ENCODE measurements at places on chromosomes 7 and 10.

DNA sequence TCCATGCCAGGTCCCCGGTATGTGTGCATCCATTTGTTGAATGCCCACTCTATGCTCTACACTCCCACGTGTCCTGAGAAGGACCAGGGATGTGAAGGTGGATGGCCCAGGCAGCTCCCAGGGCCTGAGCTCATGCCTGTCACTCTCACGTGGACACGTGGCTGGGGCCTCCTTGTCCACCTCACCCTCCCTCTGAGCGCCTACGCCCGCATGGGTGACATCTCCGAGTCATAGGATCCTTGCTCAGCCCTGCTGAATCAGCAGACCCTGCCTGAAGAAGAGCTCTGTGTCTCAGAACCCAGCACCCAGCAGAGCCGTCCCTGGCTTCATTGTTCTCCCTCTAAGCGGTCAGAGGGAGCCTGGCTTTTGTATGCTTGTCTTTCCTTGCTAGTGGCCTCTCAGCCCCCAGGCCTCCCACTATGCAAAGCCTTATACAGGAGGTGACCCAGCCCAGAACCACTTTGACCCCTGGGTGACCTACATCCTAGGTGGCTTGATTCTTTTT, 107.9 kb upstream of the PPIF start:
- no peak for DNase-seq

- DNase-seq: no peak
These were observed 212.5 kb upstream of the CELF2 start for GRCh38 chr10:10804998-10805740.

DNA sequence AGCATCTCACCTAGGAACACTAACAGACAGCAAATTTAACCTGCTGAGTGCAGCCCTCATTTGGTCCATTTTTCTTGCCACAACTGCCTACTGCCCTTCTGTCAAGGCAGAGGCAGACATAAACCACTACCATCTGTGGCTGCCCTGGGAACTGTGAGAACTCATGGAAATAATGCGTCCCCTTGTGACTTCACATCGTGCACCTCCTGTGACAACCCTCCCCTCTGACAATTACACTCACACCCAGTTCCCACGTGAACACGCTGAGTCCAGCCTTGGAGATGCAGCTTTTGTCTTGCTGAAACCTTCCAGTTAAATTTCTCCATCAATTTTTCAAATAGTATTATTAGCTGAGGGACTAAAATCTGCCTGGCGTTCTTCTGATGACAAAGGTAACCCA, 193.1 kb upstream of the KLF14 start:
- no peak for DNase-seq

- no peak for DNase-seq
These were observed 833.8 kb downstream of the GRID1 start for GRCh38 chr10:85532773-85533172.

GRCh38 chr10:124719213-124719851, 24.8 kb downstream of the FAM53B start:
- no peak for DNase-seq

DNA sequence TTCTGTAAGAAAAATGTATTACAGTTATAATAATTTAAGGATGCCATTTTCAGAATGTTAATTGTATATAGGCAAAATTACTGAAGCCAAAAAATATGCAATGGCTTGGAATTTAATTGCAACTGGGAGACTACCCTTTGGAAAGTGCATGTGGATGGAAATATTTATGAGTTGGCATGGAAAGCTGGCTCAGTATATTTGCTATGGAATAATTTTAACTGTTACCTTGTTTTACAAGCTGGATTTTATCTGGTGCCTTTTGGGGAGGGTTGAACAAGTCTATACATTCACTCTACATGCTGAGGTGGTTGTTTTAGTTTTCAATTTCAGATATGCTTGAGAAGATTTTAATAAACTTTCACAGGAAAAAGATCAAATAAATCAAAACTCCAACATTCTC, 80.9 kb upstream of the ABCB5 start:
- DNase-seq: no peak

- DNase-seq: peak; percentile 9
These were observed 22.5 kb downstream of the CFAP43 start for GRCh38 chr10:104209575-104210198.

DNA sequence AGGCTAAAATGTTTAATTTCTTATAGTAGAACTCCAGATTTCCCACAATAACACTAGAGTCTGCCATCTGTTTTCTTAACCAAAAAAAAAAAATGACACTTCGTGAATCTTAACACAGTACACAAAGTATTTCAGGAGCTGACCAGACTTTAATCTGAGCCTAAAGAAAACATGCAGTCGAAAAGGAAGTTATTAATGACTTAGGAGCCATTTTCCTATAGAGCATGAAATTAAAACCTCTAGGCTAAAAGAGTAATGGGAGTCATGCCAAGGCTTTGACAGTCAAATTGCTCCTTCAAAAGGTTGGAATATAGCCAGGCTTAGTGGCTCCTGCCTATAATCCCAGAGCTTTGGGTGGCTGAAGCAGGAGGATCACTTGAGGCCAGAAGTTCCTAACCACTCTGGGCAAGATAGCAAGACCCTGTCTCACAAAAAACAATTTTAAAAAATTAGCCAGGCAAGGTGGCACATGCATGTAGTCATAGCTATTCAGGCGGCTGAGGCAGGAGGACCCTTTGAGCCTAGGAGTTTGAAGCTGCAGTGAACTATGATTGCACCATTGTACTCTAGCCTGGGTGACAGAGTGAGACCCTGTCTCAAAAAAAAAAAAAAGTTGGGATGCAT, 13.6 kb downstream of the MICU1 start:
- DNase-seq: peak; percentile 77

- no peak for DNase-seq
These were observed 826.5 kb downstream of the TNS3 start for GRCh38 chr7:46755120-46756034.

DNA sequence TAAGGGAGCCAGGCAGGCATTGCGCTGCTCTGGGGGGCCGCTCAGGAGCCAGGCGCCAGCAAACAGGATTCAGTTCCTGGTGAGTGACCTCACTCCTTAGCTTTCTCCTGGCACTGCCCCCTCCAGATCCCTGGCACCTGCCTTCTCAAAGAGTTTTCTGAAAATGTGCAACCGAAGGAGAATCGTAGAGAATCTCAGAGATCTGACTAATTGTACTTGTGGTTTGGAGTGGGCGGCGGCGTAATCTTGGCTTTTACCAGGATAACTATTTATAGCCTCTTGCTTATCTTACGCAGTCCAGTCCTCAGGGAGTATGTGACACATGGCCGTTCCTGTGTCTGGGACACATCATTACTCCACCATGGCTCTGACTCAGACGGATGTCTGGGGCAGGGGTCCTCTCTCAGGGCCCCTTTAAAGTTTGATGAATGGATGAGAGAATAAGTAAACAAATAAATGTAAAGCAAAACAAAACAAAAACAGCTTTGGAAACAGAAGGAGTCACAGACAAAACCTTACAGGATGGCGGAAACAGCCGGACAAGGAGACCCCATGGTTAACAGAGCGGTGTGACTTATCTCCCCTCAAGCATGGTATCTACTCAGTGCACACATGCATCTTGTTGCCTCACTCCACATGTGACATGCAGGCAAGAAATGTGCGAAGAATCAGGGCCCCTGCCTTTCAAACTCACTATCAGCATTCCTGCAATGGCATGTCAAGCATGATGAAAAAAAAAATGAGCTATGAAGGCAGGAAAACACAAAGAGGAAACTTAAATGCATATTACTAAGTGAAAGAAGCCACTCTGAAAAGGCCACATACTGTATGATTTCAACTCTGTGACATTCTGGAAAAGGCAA, 99.7 kb downstream of the TNS3 start:
- no peak for DNase-seq

- no peak for DNase-seq
These were observed 251.6 kb downstream of the ZWINT start for GRCh38 chr10:56109454-56109853.

DNA sequence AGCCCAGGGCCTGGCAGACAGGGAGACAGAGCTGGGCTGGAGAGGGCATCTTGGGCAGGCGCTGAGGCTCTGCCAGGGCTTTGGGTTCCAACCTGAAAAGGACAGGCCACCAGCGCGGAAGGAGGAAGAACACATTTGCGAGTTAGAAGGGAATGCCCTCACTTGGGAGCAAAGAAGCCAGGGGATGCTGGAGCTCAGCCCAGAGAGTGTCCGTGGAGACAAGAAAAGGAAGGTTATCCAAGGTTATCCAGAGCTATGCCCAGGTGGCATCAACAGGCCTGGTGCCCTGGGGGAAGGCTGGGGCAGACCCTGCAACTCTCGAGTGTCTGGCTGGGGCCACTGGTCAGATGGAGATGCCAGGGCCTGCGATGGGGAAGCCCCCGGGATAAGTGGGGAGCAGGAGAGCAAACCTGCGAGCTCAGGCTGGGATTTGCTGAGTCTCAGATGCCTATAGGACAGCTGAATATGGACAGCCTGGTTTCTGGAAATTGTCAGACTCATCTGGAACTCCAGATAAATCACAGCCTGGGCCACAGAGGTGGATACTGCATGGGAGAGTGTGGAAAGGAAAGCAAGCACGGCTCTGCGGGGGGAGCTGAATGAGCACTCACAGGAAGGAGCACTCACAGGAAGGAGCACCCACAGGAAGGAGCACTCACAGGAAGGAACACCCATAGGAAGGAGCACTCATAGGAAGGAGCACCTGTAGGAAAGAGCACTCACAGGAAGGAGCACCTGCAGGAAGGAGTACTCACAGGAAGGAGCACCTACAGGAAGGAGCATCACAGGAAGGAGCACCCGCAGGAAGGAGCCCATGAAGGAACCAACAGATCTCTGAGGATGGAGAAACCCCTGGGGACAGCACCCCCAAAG, 152.1 kb downstream of the ADAM12 start:
- DNase-seq: no peak

DNA sequence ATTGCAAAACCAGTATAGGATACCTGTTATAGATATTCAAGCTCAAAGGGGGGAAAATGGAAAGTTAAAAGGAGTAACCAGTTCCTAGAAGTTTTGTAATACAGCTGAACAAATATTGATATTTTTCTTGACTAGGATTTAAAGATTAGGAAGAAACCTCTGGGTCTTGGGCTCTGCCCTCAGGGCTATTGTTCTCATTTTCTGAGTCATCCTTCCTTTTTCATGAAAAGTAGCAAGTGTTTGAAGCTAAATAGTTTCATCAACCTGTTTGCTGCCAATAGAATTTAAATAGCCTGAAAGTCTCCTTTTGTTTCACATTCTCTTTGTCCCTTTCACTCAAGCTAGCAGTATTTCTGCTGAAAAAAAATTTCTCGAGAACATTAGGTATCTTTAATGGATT, 1061.1 kb upstream of the GHITM start:
- no peak for DNase-seq

DNA sequence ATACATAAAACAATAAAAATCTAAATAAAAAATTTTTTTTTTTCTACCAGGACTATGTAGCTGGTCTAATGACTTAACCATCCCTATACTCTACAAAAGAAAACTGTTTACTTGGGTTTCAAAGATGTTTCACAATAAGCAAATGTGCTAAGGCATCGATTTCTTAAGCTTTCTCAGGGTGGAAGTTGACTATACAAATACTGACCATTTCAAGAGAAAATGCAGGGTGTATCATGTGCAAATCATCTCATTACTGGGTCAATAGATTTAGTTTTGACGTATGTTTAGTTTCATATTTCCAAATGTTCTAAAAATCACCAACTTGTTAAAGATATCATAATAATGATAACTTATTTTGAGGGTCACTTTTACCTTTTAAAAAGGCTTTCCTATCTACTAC, 7.5 kb downstream of the NRP1 start:
- no peak for DNase-seq

- no peak for DNase-seq
These were observed 41.6 kb upstream of the FAM20C start for GRCh38 chr7:150811-151221.

- peak; percentile 40 for DNase-seq
These were observed 90.8 kb downstream of the ELAPOR2 start for GRCh38 chr7:86968618-86969017.

GRCh38 chr10:4527281-4527970, 298.6 kb upstream of the AKR1E2 start:
- DNase-seq: no peak

DNA sequence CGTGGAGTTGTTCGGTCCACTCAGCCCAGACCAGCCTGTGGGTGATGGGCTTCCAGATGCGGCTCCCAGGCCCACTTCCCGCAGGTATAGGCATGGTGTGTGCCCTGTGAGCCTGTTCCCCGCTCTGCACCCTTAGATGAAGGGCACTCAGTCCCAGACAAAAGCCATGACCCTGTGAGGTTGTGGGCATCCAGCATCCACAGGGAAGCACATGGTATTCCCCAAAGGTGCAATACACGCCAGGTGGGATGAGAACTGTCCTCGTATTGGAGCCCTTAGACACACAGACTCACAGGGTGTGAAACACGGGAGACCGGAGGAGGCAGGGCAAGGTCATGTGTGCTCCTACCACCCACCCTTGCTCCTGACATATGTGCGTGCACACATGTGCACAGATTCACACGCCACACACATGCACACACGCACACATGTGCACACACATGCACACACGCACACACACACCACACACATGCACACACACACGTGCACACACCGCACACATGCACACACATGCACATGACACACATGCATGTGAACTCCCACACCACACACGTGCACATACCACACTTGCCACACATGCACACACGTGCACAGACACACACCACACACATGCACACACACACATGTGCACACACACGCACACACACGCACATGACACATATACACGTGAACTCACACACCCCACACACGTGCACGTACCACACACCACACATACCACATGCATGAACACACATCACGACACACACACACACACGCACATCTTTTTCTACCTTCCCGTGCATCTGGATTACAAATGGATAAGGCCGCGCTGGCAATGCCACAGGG, 319.4 kb downstream of the WDR37 start:
- DNase-seq: no peak

DNA sequence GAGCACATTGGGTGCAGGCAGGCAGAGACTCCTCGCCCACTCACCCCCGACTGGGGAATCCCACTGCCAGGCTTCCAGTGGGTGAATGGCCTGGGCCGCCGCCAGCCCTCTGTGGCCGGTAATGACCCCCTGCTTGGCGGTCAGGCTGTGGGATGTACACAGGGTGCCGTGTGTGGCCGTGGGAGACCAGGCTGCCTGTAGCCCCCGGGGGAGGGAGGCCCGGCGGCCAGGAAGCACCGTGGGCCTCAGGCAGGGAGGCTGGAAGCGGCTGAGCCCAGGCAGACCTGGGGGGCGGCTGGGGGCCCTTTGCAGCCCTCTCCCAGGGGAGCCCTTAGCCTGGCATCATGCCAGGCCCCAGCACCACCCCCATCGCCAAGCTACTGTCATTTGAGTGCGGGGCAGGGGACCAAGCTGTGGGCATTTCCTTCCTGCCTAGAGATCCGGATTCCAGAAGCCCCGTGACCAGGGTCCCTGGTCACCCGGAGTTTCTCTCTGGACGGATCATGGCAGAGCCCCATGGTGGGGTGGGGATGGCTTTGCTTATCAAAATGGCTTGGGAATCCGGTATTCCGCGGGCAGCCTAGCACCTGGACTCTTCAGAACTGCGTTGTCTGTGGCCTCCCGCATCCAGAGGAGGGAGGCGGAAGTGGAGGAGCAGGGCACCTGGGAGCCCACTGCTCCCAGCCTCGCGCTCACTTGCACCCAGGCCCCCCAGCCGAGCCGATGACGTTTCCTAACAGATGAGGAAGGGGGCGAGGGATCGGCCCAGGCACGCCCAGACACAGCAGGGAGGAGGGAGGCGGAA, 1.1 kb downstream of the TTYH3 start:
- DNase-seq: peak; percentile 58

- no peak for DNase-seq
These were observed 65.6 kb downstream of the ITIH5 start for GRCh38 chr10:7601023-7601656.

- no peak for DNase-seq
These were observed 78.3 kb downstream of the MMRN2 start for GRCh38 chr10:86878983-86879713.

- no peak for DNase-seq
These were observed 50.2 kb downstream of the LMBR1 start for GRCh38 chr7:156842740-156843140.
